ENCODE measurements at places on chromosomes 12 and 14. TPM values are rescaled to one million over a fixed set of nuclear protein-coding genes. Genes with fewer than 3 reads are reported as not detected.

GRCh38 chr14:79325071-79325470 is 886.2 kb downstream of the DIO2 start:
- no peak for DNase-seq

DNA sequence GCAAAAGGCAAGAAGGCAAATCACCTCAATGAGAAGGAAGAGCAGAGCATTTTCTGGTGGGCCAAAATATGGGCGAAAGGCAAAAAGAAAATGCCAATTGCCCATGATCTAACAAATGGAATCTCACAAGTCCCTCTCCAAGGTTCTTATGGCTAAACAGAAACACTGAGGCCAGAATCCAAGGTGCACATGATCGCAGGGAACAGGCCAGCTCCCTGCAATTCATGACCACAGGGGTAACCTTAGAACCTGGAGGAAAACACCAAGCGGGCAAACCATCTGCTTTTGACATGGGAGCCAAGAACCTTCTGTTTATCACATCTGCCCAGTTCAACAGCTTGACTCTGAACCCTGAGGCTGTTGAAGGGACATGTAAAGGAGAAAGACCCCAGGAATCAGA is 60.0 kb downstream of the NT5DC3 start:
- DNase-seq: no peak

- DNase-seq: no peak
These were observed 7.5 kb downstream of the HEBP1 start for GRCh38 chr12:12992418-12993130.

DNA sequence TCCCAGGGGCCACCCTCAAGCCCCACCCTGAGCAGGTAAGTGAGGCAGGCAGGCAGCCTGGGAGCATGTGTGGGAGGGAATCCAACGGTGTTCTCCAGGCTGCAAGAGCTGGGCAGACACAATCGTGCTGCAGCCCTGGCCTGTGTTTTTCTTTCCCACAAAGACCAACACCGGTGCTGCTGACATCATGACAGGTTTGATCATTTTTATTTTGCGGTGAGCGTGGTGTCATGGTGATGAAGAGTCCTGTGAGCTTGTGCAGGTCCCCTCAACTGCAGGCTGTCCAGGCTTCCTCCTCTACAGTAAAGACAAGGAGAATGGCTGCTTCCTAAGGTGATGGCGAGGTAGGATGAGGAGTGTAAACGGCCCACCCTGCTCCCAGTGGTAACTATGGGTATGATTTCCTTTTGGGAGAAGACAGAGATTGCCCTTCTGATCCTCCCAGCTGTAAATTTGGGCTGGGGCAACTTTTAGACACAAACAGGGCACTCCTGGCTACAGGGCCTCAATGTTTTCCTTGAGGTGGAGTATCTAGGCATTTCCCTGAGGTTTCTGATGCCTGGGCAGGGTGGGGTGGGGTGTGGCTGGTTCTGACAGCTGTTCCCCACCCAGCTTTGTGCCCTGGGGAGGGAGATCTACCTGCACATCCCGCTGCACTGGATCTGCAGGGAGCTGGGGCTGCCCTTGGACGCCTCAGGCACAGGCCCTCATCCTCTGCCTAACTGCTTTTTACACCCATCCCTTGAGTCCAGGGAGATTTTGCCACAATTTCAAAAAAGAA is 109.1 kb downstream of the VCPKMT start:
- no peak for DNase-seq

GRCh38 chr14:24411443-24412389 is 12.9 kb downstream of the NYNRIN start:
- no peak for DNase-seq

- DNase-seq: no peak
These were observed 7.7 kb downstream of the CBX5 start for GRCh38 chr12:54272214-54272613.

- DNase-seq: no peak
These were observed 2.5 kb downstream of the SCN8A start for GRCh38 chr12:51593539-51593938.

KRT80 gene
- total RNA-seq: not detected

NINJ2 gene
- 0.31 TPM for total RNA-seq

KRT81 gene
- not detected for total RNA-seq

Data from occipital lobe (tissue), 3 donors.